Activated T-cell treated with anti-CD3 and anti-CD28 coated beads for 48 hours (primary cell): ENCODE measurements at places on chromosomes 2 and 18.

- DNase-seq, result no peak
Measured at GRCh38 chr2:230525682-230526081, 109.7 kb downstream of the SP100 start.

- no peak for DNase-seq
Measured at GRCh38 chr2:149744865-149745264, 157.3 kb upstream of the MMADHC start.

DNA sequence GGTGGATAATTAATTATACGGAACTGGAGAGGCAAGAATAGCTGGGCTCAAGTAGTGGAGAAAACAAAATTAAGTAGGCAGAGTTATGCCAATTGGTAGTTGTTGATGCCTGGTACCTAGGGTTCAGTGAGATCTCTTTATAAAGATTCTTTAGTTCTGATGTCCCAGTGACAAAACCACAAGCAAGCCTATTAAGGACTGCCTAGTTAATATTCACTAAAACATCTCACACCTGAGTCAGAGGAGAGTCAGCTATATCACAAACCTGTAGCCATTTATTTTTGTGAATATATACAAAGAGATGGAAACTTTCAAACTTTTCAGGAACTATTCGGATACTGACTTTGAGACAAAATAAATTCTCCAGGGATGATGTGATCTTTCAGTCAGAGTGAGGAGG, 213.9 kb upstream of the CYP26B1 start:
- DNase-seq, result no peak

- no peak for DNase-seq
Measured at GRCh38 chr18:48835119-48835518, 115.6 kb downstream of the SMAD7 start.

DNA sequence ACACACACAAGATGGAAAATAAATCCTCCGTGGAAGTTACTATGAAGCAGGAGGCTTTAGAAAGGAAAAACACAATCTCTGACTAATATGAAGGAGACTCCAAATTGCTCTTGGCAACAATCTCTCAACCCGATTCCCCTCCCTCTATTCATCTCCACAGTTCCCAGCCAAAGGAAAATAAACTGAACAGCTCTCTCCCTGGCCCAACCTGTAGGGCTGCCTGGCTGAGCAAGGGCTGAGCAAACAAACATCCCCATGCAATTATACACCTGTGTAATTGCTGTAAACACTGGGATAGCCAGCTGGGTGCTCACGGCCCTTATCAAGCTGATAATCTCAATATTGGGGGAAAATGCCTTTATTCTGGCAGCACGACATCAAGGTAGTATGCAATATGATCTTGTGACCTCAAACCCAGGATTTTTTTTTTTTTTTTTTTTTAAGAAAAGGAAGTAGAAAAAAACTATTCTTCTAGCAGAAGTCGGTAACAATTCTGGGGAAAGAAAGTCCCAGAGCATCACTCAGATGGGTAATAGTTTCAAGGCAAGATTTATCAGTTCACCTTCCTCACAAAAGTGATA, 203.3 kb upstream of the SMAD2 start:
- DNase-seq, result no peak
